Amygdala (tissue), 56 donors: ENCODE measurements at places on chromosomes 2 and 18.
A peak's percentile ranks its signal among the peaks of the same experiment; 100 is the strongest.

- DNase-seq: no peak
Measured at GRCh38 chr2:74824679-74825078, 9.2 kb upstream of the HK2 start.

DNA sequence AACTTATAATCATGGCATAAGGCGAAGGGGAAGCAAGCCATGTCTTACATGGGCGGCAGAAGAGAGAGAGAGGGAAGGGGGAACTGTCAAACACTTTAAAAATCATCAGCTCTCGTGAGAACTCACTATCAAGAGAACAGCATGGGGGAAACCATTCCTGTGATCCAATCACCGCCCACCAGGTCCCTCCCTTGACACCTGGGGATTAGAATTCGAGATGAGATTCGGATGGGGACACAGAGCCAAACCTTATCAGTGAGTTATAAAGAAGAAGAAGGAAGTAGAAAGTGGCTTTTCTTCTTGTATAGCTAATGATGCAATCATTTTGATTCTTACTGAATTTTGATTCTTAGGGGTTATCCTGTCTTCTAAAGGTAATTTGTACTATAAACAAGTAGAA is 51.4 kb downstream of the SMCHD1 start:
- DNase-seq: no peak

DNA sequence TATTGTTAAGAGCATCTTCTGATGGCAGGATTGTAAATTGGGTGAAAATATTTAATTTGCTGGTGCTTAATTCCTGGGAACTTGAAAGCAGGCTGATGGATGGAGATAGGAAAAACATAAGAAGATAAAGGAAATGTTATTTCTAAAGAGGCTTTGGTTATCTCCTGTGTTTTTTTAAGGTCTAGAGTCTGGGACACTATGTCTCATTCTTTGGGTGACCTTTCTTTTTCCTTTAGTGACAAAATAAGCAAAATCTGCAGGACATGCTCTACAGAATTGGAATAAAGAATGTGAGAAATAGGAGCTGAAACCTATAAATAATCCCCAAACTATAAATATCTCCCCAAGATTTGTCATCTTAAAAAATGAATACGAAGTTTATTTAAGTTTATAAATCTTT is 241.7 kb downstream of the DSC3 start:
- DNase-seq: no peak

DNA sequence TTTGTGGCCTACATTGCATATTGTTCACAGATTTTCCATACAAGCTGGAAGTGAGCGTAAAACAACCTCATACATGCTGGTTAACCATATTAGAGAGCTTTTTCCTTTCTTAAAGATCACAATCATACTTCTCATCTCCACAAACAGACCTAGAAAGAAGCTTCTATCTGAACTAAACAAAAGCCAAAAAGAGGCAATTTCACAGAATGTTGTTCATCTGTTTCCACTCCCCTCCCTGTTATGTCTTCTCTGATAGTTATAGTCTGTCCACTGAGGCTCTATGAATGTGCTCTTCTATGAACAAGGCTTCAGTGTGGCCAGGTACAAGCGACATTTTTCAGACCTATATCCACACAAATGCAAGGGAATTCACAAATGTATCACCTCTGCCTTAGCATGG is 63.4 kb downstream of the LDAH start:
- DNase-seq: no peak

- no peak for DNase-seq
Measured at GRCh38 chr2:223437788-223438187, 164.4 kb downstream of the SCG2 start.

- no peak for DNase-seq
Measured at GRCh38 chr2:100059638-100060037, 82.8 kb downstream of the AFF3 start.

- no peak for DNase-seq
Measured at GRCh38 chr18:23521271-23521670, 18.0 kb downstream of the RMC1 start.

DNA sequence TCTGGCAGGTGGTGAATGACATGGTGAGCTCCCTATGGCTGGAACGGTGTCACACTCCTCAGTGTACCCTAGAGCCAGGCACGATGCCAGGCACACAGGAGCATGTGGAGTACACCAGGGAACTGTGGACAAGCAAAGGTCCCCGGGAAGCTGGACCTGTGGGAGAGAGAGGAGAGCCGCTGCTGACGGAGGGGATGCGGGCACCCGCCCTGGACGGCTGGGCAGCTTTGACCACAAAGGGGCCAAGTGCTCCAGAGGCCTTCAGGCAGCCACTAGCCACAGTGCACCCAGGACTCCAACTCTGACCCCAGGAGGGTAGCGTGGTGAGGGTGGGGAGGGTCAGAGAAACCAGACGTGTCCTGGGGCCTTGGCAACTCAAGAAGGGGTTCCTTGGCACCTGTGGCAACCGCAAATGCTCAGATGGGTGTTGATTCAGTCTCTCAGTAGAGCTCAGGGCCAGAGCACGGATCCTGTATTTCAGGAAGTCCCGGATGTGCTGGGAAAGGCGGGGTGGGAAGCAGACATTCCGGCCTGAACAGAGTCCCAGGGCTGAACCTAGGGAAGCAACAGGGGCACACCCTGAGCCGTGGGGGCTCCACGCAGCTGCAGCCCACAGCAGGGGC is 2.3 kb upstream of the MAB21L4 start:
- no peak for DNase-seq

DNA sequence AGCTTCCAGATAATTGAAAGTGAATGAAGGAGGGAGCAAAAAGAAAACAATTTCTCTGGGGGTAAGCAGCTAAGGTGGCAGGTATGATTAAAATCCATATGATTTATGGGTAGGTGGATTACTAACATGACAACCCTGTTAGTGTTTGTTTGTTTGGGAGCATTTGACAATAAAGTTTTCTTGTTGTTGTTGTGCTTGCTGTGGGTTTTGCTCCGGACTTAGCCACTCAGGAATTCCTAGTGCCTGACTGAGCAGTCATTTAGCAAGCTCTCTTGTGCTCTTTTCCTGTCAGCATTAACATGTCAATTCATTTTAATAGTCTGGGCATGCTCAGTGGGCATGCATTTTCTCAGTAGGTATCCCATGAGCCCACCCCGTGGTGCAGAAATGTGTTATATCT is 674.8 kb upstream of the ZEB2 start:
- DNase-seq: no peak

DNA sequence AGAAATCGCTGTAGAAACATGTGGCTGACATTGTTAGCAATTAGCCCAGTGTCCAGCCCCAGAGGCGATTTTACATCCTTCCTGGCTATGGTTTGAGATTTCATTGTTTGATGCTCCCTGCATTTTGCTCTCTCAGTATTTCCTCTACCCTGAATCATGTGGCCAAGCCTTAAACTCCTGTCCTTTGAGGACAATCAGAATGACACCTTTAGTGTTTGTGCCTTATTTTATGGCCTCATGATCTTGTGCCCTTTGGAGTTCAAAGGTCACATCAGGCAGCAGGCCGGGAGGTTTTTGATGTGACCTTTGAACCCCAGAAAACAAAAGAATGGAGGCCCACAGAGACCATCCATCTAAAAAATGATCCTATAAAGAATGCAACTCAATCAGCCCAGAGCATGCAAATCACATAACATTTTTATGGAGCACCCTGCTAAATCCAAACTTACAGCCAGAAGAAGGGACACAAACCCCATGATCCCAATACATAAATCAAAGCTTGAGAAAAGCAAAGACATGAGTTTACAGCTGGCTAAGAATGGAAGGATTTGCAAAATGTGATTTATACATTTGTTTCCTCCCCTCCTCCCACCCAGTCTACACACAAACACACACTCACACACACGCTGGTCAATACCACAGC is 52.5 kb downstream of the FECH start:
- DNase-seq: no peak

GRCh38 chr2:156437272-156437930 is 1.2 kb downstream of the GPD2 start:
- DNase-seq: peak; percentile 15

GRCh38 chr18:9726936-9727335 is 18.8 kb downstream of the RAB31 start:
- no peak for DNase-seq

DNA sequence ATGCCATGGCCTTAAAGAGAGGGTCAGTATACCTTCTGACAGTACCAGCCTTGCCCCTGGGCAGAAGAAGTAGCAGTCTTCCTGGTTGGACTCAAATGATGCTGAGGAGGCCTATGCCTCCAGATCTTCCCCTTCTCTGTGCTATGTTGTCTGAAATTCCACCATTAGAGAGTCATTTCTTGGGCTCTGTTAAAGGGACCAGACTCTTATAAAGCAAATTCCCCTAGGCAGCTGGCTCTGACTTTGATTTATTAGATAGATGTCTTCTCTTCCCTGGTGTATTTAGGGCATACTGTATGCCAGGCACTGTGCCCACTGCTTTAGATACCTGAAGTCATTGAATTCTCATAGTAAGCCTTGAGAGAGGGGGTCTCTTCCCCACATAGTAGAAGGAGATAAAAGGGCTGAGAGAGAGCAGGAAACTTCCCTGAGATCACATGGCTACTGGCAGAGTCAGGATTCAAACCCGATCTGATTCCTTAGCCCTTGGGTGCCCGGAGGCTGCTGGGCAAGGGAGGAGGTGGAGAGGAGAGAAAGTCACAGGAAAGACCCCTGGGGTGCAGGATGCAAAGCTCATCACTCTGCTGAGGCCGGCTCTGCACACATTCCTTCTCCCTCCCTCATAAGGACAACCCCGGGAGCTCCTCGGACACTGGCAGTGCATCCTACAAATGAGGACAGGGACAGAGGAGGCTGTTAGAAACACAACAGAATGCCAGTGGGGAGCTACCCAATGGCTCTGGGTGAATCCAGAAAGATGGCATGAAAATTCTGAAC is 23.0 kb downstream of the COPS9 start:
- DNase-seq: no peak

DNA sequence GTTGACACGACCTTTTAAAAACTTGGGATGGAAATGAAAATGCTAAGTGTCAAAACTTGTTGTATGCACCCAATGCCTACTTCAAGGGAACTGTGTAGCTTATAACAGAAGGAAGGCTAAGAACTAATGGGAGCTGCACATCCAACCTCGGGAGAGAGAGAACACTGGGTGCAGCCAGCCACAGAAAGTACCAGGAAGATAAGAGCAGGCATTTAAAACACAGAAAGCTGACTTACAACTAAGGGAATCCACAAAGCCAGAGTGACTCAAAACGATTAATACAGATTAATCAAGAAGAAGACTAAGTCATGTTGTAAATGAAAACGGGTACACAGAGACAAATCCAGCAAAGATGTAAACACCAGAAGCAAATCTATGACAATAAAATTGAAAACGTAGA is 113.4 kb downstream of the HDAC4 start:
- DNase-seq: no peak

GRCh38 chr2:75592030-75592429 is 31.3 kb upstream of the EVA1A start:
- DNase-seq: no peak

DNA sequence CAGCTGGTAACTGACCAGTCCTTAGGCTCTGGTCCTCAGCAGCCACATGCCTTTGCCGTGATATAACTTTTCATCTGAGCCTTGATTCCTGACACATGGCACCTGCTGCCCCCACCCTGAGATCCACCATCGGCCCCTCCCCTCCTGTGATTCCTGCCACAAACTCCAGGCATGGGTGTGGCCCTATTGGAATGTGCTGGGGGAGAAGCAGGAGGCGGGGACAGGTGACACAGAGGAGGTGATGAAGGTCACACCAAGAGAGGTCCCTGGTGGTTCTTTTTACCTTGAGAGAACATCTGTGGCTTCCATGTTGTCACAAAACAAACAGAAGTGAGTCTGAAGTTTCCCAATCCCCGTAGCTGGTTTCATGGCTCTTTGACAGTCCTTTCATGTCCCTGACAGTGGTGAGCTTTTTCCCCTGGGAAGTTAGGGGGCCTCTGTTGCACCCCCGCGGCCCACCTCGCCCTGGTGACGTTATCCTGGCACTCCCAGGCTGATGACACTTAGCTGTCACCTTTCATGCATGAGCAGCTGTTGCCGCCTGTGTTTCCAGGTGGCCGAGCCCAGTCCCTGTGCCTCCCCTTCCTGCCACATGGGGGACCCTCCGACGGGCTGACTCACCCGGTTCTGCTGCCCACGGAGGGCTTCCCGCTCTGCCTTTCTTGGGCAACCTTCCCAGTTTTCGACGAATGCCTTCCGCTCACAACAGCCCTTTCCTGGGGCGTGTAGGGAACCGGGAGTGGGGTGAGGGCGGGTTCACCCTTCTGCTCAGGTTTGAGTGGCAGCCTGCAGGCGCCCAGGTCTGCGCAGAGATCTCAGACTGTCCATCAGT is 66.3 kb upstream of the GLI2 start:
- no peak for DNase-seq

DNA sequence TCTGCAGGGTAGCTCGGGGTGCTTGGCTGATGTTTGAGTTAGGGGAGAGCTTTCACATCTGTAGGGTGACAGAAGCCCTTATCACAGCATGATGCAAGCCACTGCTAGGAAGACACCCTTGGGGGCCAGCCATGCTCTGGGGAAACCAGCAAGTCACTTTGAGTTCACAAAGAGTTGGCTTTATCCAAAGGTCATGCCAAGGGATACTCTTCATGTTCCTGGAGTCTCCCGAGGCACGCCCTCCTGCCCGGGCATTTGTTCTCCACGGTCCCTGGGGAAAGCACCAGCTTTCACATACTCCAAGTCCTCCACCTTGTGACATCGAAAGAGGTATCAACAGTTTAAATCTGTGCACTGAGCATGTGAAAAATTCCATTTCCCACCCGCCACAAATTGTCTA is 227.7 kb downstream of the VAPA start:
- no peak for DNase-seq

GRCh38 chr2:238255151-238255551 is 15.3 kb upstream of the HES6 start:
- no peak for DNase-seq

GRCh38 chr18:3541549-3542386 is 91.8 kb downstream of the TGIF1 start:
- DNase-seq: no peak

DNA sequence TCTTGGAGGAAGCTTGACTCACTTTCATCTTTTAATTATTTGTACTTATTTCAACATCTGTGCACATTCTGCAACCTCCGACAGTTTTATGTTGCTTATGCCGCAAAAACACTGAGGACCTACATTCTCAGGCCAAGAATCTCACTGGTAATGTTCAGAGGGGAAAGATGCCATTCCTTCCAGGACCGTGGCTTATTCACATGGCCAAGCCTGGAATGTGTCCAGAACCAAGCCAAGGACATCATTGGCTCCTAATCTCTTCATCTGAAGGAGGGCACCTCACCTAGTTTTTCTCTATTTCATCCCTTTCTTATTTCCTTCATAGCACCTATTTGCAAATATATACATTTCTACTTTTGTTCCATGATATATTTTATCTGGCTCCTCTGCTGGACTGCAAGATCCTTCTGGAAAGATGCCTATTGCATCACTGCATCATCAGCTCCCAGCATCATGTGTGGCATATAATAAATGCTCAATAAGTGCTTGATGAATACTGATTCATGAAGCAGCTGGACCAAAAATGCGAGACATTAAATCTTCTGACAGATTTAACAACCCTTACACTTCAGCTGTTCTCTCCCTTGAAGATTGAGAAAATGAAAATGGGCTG is 377.1 kb downstream of the TNS1 start:
- DNase-seq: no peak
